ENCODE measurements at places on chromosomes 12 and 14. TPM values are rescaled to one million over a fixed set of nuclear protein-coding genes. Genes with fewer than 3 reads are reported as not detected.

The KTN1 gene
- total RNA-seq: 72.0 TPM

The NPAS3 gene
- 9.9 TPM for total RNA-seq

The ZFHX2 gene
- total RNA-seq: not detected

The MYF6 gene
- 136 TPM for total RNA-seq

The EIF2S3B gene
- 1.0 TPM for total RNA-seq

The EPYC gene
- 0.52 TPM for total RNA-seq

The SLC8A3 gene
- 13.0 TPM for total RNA-seq

The DEPDC4 gene
- 1.0 TPM for total RNA-seq
